HFFc6 (cell line): ENCODE measurements at places on chromosomes 7 and 10.
A peak's percentile ranks its signal among the peaks of the same experiment; 100 is the strongest.

- DNase-seq, result no peak
Measured at GRCh38 chr10:132779549-132780294, 6.2 kb downstream of the NKX6-2 start.

DNA sequence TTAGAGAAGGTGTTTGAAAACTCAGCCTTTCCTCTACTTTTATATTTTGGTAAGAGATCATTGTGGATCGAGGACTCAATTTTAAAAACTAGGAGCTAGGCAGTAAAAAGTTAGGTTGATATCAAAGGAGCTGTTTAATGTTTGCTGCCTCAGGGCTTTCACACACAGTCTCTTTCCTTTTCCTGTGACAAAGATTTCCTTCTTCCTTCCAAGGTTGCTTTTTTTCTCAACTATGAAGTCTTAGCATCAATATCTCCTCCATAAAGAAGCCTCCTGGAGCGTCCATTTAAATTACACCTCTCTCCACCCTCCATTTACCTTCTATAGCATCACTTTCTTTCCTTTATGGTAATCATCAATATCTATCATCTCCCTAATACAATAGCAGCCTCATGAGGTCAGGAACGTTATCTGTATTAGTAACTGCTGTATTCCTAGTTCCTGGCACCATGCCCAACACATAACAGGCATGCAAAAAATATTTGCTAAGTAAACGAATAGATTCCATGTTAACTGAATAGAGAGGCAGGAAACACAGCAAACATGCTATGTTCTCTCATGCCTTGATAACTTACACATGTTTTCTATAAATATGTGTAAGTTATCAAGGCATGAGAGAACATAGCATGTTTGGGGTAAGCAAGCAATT lies 48.5 kb downstream of the GNAT3 start:
- DNase-seq, result peak; percentile 33

- DNase-seq, result no peak
Measured at GRCh38 chr10:51694086-51694768, 5.2 kb downstream of the CSTF2T start.

- DNase-seq, result no peak
Measured at GRCh38 chr7:38907766-38908165, 1.2 kb downstream of the VPS41 start.

GRCh38 chr10:97876402-97876801 lies 26.8 kb downstream of the GOLGA7B start:
- no peak for DNase-seq

GRCh38 chr7:44320794-44321371 lies 4.5 kb downstream of the CAMK2B start:
- no peak for DNase-seq

DNA sequence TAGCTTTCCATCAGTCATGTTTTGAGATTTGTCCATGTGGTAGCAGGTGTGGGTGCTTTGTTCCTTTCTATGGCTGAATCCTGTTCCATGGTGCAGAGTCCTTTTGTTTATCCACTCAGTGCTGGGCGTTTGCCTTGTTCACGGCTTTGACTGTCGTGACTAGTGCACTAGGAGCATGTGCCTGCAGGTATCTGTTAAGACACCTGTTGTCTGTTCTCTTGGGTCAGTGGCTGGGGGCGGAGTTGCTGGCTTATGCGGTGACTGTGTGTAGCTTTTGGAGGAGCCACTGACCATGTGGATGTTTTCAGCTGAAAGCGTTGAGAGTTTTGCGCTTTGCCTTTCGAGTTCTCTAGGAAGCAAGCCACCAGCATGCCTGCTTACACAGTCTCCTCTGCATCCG lies 573.1 kb upstream of the FOXK1 start:
- no peak for DNase-seq

DNA sequence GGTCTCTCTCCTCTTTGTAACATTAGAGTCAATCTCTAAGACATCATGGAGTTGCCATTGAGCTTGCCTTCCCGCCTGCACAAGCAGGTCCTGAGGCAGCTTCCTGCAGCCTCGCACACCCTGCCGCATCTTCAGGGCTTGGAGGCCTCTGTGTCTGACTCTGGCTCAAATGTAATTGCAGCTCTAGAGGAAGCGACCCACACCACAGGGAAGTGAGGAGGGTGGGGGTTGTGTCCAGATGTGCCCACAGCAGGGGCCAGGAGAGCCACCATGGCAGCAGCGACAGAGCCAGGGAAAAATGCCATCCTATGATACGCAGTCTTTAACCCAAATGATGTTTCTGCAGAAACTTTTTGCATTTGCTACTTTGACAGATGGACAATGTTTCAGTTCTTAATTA lies 216.0 kb upstream of the ZNF32 start:
- no peak for DNase-seq

GRCh38 chr10:110496553-110497437 lies 912 bp upstream of the DUSP5 start:
- DNase-seq, result no peak

- no peak for DNase-seq
Measured at GRCh38 chr7:148286150-148286549, 304.4 kb upstream of the C7orf33 start.

GRCh38 chr7:98276241-98276761 lies 5.2 kb upstream of the BRI3 start:
- DNase-seq, result peak; percentile 9

DNA sequence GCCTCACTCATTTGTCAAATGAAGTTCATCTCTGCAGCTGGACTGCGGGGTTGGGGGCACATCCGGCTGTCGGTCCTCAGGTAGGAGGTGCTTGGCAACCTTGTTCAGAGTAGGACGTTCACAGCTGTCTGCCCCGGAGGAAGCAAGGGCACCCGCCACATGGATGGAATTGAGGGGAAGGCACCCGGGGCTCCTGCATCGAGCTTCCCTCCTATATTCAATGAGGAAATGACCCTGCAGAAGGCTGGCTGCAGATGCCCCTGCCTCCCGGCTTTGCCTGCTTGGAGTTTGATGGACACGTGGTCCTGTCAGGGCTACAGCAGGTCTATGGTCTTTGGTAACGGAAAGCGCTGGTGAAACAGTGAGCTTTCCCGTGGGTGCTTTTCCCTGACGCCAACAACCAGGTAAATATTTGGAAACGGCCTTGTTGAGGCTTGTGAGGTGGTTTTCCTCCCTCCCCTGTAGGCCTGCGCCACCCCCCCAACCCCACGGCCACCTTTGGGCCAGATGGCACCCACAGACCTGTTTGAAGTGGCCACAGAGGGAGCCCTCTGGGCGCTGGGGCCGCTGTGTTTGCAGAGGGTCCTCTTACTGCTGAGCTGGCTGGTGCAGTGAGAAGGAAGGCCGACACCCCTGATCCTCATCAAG lies 32.9 kb downstream of the HTRA1 start:
- DNase-seq, result no peak

DNA sequence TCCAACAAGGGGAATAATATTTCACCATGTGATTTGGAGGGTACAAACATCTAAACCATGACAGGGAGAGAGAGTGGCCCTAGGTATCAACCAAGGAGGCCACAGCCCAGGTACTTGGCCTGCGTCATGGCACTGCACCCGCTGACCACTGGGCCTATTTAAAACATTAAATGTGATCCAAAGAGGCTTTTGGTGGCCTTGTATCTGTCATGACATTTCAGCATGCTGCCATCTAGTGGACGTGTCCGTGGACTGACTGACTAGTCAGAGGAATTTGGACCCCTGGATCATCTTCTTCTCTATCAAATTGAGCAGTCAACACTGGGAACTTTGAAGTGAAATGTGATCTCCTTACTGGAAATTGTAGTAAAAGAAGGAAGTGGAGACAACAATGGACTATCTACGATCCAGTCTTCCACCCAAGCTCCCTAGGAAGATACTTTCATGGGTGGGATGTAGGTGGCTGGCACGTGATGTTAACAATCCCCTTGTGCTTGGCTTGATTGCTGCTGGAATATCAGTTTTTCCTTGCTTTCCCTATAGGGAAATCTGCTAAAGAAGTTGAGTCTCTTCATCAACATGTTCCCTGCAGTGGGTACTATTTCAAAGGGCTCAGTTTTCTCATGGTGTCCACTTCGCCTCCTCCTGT lies 24.6 kb upstream of the ITGA8 start:
- peak; percentile 45 for DNase-seq

- no peak for DNase-seq
Measured at GRCh38 chr7:80236681-80237080, 102.0 kb downstream of the GNAI1 start.

GRCh38 chr10:124075231-124075955 lies 18.0 kb downstream of the CHST15 start:
- no peak for DNase-seq

- DNase-seq, result no peak
Measured at GRCh38 chr7:155336812-155337602, 39.3 kb downstream of the INSIG1 start.
